NCI-H1417 (cell line): ENCODE measurements at places on chromosomes 3 and 15.

- DNase-seq = no peak
Measured at GRCh38 chr3:183514021-183514420, 41.5 kb downstream of the KLHL6 start.

- peak; percentile 68 for DNase-seq
Measured at GRCh38 chr3:48194446-48195071, 6.3 kb upstream of the CDC25A start.

- DNase-seq = no peak
Measured at GRCh38 chr3:127816783-127817405, 5.4 kb downstream of the MGLL start.

- no peak for DNase-seq
Measured at GRCh38 chr3:129233538-129233937, 15.9 kb upstream of the COPG1 start.

GRCh38 chr3:145842294-145842902, 318.6 kb downstream of the PLOD2 start:
- DNase-seq = no peak

DNA sequence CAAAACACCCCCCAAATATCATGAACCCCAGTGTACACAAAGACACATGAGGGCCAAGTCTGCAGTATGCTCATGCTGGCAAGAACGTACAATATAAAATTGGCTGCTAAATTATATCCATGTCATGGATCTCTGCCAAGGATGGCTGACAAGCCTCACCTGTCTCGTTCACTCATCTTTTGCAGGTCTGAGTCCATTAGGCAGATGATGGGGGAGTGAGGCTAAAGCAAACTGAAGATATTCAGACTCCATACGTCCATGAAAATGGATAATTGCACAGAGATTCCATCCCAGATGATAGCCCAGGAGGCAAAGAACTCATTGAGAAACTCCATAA, 122.3 kb upstream of the PTPRG start:
- DNase-seq = peak; percentile 52

GRCh38 chr15:64099379-64099778, 3.6 kb downstream of the SNX1 start:
- no peak for DNase-seq

GRCh38 chr15:65971741-65971995, 102.4 kb downstream of the RAB11A start:
- DNase-seq = no peak

- no peak for DNase-seq
Measured at GRCh38 chr15:91865486-91865885, 12.0 kb downstream of the SLCO3A1 start.

DNA sequence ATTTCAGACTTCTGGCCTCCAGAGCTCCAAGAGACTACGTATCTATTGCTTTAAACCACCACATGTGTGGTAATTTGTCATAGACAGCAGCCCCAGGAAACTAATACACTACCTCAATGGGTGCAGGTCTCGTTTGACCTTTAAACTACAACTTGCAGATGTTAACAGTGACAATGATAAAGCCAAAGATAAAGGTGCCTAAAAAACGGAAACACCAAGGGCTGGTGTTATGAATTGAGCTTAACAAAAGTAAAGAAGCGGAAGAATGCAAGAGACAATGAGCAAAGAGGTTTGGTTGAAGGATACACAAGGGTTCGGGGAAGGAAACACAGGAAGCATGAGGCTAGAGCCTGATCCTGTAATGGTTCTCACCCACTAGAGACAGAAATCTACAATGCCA, 50.8 kb downstream of the RFTN1 start:
- DNase-seq = no peak

- no peak for DNase-seq
Measured at GRCh38 chr3:143208976-143209714, 89.6 kb downstream of the CHST2 start.

DNA sequence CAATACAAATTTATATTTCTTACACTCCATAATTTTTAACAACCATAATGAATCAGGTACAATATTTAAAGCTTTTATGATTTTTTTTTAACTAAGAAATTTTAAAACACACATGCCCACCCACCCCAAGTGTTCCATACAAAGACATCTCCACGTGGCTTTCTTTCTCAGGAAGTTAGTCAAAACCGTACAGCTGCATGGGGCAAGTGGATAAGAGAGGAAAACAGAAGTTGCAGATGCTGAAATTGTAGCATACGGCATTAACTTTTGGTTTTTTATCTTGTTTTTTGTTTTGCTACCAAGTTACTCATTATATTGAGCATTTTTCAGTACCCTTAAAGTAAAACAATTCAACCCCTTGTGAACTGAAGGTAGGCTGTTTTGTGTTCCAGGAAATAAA, 14.8 kb downstream of the GNB4 start:
- no peak for DNase-seq

- DNase-seq = no peak
Measured at GRCh38 chr3:149204390-149204991, 17.1 kb downstream of the CP start.

GRCh38 chr3:50165910-50166538, 10.9 kb downstream of the SEMA3F start:
- DNase-seq = no peak

DNA sequence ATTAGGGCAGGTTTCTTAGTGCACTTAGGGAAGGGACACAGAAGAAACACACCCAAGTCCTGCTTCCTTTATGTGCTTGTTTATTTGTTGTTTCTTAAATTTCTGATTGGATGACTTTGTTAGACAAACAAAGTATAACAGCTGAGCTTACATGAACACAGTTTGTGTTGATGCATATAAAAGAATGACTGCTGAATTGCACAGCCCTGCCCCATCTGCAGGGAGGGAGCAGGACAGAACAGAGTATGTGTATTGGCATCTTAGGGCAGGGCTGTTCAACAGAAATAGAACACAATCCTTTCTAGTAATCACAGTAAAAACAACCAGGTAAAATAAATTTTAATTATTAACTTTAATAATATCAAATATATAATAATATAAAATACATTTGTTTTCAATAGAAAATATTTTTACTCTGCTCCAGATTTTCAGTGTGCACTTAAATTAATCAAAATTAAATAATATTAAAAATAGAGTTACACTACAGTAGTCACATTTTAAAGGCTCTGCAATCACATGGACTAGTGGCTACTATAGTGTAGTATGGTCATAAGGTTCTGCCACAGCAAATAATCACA, 198.4 kb downstream of the ZNF621 start:
- no peak for DNase-seq

DNA sequence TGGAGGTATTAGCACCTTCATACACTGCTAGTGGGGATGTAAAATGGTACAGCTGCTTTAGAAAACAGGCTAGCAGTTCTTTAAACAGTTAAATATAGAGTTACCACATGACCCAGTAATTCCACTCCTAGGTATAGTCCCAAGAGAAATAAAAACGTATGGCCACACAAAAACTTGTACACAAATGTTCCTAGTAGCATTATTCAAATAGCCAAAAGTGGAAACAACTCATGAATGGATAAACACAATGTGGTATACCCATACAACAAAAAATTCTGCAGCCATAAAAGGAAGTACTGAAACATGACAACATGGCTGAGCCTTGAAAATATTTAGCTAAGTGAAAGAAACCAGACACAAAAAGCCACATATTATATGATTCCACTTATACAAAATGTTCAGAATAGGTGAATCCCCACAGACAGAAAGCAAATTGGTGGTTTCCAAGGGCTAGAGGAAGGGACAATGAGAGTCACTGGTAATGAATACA, 40.8 kb upstream of the KLF13 start:
- no peak for DNase-seq

DNA sequence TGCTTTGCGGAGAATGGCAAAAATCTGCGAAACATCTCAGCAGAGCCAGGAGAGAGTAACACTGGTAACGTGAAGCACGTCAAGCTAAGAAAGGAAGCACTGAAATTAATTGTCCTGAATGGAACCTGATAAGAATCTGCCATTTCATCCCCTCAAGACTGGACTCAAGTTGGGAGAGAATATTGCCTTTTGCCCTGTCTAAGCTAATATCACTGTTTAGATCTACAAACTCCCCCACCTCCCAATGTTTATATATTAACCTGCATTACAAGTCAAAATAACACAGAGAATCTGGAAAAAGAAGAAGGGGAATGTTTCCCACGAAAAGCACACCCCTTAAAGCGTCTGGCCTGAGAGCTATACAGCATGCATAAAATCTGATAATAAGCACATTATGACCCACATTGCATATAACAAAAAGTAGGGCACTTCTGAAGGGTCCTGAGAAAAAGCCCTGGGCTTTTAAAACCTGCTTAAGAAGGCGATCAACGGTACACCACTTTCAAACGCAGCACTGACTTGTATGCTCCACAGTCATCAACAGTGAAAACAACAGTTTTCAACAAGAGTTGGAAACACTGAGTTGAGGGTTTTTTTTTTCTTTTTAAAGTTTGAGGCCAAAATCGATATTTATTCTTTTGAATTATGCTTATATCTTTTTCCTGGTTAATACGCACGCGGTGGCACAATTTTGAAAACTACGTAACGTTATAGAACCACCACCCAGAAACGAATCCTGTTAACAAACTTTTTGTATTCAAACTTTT, 1.4 kb upstream of the KAT2B start:
- DNase-seq = no peak

- no peak for DNase-seq
Measured at GRCh38 chr15:99451484-99451883, 114.3 kb upstream of the MEF2A start.

- DNase-seq = no peak
Measured at GRCh38 chr15:63211549-63211948, 22.1 kb downstream of the RAB8B start.

GRCh38 chr3:106566277-106566676, 697.5 kb upstream of the CBLB start:
- DNase-seq = no peak

DNA sequence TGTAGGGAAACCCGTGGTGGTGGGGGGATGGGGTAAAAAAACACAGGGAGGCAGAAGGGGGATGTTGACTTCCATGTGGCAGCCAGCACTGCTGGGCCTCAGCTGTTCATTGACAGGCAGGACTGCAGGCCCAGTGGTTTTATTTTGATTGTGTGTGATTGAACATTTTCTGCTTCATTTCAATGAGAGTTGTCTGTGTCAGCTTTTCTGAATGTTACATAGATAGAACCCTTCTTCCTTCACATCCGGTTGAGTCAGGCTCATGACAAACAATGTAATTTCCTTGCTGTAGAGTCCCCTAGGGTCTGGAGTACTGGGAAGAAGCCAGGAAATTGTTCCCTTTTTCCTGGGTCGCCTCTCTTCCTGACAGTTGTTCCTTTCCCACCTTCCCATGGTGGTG, 8.2 kb upstream of the RPP25 start:
- peak; percentile 12 for DNase-seq

- no peak for DNase-seq
Measured at GRCh38 chr3:62700357-62700756, 174.9 kb downstream of the CADPS start.

- DNase-seq = peak; percentile 31
Measured at GRCh38 chr3:107421170-107421792, 44.0 kb downstream of the CCDC54 start.

- no peak for DNase-seq
Measured at GRCh38 chr3:190414297-190414696, 26.3 kb downstream of the CLDN16 start.

DNA sequence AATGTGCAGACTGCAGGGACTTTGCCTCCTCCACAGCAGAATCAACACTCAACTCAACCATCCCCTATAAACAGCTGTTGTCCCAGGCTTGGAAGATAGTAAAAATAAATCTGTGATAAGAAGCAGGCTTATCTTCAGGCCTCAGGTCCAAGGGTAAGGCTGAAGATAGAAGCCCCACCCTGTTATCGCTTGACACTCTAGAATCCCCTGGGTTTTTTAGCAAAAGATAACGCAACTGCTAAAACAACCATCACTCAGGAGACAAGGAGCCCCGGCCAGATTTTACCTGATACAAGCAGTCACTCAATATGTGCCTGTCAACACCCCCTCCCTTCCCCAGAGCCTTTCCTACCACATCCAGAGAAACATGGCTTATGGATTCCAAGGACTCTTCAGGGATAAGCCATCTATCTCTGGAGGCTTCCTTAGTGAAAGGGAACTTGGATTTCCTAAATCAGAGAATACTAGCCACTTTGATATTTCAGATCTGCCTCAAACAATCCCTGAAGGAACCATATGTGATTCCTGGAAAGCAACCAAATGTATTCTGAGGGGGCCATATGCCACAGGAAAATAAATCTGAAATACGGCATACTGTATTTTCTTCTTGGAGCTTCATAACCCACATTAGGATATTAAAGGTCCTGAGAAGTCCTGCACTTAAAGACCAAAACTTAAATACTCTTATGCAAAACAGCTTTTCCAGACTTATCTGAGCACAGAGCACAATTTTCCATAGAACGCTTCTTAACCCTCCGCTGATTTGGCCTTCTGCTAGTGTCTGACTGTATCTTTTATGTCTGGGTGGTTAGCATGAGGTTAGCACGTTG, 60.4 kb downstream of the LYZL4 start:
- no peak for DNase-seq

GRCh38 chr3:129231331-129232119, 17.9 kb upstream of the COPG1 start:
- peak; percentile 92 for DNase-seq

DNA sequence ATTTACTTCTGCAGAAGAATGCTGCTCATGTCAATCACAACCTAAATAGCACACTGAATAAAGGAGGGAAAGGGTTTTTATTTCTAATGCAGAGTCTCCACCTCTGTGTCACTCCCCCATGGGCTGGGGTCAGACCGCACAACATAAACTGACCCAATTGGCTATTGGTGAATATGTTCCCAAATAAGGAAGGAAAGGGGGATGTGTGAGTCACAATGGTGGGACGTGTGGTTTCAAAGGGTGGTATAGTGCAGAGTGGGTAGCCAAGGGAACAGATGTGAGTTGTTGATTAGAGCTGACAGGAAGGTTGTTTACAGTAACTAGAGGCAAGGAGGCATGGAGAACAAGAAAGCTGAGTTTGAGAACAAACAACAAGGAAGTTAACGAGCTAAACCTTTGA, 491.8 kb downstream of the ZPLD1 start:
- no peak for DNase-seq

- no peak for DNase-seq
Measured at GRCh38 chr3:9347081-9347480, 15.8 kb upstream of the THUMPD3 start.

GRCh38 chr3:151578495-151578894, 117.6 kb upstream of the IGSF10 start:
- no peak for DNase-seq

DNA sequence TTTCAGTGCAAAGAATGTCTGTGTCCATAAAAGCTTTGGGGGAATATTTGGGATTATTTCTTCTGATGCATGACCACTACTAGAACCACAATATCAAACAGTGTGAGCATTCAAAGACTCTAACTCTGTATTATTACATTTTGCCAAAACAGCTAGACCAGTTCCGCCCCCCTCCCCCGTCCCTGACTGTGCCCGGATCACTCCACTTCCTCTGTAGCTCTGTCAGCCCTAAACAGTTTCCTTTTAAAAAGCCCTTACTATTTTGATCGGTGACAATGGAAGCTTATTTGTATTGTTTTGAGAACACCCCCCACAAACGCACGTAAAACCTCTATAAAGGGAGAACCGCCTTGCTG, 36.6 kb upstream of the EPHB3 start:
- DNase-seq = no peak

GRCh38 chr3:120753810-120754209, 11.3 kb downstream of the GTF2E1 start:
- DNase-seq = no peak

- DNase-seq = no peak
Measured at GRCh38 chr3:64224826-64225610, at the start of gene PRICKLE2. TSS of gene PRICKLE2 (minus strand) at chr3:64225466. CDS start at chr3:64198927, 26,539 bp downstream.

GRCh38 chr3:101868534-101869464, 19.5 kb downstream of the NFKBIZ start:
- DNase-seq = no peak

GRCh38 chr3:98829246-98829832, 66.2 kb downstream of the ST3GAL6 start:
- DNase-seq = no peak
